ENCODE measurements at places on chromosomes 4 and X.
A peak's percentile ranks its signal among the peaks of the same experiment; 100 is the strongest.

GRCh38 chrX:127596882-127597281, 455.3 kb downstream of the ACTRT1 start:
- no peak for DNase-seq

DNA sequence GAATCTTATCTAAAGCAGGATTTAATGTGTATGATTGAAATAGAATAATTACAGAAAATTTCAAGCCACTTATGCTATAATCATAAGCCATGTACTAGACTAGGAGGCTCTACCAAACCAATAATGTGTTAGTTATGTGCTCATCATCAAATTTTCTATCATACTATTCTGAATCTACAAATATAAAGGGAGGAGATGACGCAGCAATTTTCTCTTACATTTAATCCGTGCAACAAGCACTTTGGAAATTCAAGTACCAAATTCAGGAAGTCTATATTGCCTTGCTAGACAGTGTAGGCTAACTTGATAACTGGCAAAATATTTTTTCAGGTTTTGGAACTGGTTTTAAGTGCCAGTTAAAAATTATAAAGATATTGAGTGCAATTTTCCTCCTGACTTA, 283.5 kb downstream of the C4orf33 start:
- DNase-seq: no peak

- peak; percentile 75 for DNase-seq
These were observed 99.0 kb upstream of the SPANXC start for GRCh38 chrX:141341341-141341740.

GRCh38 chr4:70892086-70892769, 9.9 kb upstream of the MOB1B start:
- DNase-seq: no peak

DNA sequence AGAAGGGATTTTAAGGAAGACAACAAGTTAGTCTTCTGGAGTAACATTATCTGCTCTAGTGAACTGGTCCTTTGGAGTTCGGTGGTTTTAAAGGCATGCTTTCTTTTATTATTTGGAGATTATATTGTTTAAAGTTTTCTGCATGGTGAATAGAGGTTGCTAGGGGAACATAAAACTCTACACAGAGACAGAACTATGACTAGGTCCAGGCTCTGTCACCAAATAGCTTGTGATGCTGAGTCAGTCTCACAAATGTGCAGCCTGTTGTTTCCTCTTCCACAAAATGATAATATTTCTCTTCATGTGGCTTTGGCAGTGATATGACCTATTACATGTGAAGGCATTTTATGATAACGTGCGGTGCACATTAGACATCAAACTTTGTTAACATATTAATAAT, 132.6 kb downstream of the PACRGL start:
- DNase-seq: peak; percentile 56

GRCh38 chr4:2800691-2801596, 8.1 kb downstream of the SH3BP2 start:
- DNase-seq: peak; percentile 57

DNA sequence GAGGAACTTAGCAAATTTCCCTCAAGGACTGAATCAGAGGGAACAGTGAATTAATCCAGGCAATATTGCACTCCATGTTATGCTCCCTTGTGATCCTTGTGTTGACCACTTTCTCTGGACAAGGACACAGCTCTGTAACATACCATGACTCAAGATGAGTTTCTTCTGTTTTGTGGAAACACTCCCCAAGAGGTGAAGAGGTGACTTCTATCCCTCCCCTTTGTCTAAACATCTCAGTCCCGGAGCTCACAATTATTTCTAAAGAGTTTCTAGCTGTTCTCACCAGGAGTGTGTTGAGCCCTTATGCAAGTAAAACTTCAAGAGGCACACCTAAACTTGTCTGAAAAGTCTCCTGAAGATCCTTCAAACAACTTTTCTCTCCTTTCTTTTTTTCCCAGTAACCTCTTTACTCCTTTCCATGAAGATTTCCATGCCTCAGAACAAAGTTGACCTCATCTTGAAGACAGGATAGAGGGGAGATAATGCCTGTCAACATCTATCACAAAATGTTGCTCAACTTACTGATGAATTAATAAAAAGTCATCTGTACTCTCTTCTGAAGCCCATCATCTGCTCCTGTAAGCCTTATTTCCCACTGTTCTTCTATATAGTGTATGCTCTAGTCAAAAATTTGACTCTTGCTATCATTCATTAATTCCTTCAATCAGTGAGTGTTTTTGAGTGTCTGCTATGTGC, 429.1 kb downstream of the SPRY1 start:
- no peak for DNase-seq

GRCh38 chr4:78691971-78692821, 84.0 kb upstream of the BMP2K start:
- DNase-seq: peak; percentile 4

DNA sequence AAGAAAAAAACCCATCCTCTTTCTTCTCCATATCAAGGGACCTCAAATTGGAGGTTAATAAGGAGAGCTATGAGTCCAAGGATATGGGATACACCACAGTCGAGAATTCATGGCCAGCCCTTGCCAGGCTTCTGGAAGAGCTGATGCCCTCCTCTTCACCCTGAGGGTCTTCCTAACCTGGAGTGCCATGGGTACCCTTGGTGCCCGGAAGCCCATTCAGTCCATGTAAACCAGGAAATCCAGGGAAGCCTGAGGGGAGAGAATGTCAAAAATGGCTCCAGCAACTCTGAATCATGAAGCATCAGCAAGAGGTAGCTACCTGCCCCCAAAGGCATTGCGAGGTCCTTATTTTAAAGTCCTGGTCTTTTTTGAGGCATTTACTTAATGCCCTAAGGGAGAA, 78.2 kb downstream of the ATG4A start:
- DNase-seq: no peak

DNA sequence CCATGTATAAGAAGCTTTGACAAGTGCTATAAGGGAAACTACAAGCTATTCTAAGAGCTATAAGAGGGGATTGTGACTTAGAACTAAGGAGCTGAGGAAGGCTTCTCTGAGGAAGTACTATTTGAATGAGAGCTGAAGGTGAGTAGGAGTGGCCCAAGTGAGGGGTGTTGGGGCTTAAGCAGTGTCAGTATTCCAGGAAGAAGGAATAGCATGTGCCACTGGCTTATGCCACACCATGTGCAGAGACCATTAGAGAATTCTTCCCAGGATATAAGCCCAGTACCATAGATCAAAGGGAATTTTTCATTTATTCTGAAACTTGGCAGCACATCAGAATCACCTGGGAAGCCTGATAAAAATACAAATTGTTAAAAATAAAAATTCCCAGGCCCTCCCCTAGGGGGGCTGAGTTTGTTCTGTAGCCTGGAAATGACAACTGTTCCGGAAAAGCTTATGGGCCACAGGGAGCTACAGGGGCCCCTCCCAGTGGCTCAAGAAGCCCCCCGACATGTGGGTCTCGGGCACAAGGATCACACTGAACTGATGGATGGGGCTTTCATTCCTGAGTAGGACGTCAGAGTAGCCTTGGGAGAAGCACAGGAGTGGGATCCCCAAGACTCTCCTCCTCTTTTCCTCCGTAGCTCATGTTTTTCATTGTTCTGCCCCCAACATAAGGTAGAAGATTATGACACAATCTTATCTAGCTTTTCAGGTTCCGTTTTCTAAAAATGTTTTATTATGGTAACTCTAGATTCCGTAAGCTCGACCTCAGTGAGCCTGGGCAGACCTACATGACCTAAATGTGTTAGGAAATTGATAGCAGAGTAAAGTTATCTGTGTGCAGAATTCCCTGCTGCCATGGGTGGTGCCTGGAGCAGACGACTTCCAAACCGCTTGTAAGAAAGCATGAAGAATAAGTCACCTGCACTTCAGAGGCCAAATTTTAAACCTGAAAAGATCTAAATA, 119.3 kb downstream of the AFF1 start:
- DNase-seq: no peak
